ENCODE measurements at places on chromosomes 5 and 9.

DNA sequence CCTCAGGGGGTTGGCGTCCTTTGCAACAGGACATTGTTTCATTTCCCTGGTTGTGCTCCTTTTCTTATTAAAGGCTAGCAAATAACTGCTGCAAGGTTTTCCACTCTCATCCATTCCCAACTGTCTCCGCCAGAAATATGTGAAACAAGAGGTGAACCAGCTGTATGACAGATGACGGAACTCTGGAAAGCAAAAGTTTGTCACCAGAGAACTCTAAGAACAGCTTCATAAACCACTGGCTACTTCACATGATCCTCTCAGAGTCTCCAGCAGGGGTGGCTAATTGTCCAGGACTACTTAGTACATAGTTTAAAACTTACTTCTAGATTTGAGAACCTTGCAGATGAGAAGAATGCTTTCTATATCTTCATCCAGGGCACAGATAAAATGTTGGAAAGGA, 195.9 kb upstream of the RAD23B start:
- DNase-seq: no peak

- DNase-seq: no peak
These were observed 409.9 kb upstream of the ADAMTS16 start for GRCh38 chr5:4730279-4730678.

GRCh38 chr9:111924281-111924680, 27.7 kb downstream of the UGCG start:
- no peak for DNase-seq

- no peak for DNase-seq
These were observed 487.8 kb downstream of the ENC1 start for GRCh38 chr5:74152625-74153254.

- DNase-seq: no peak
These were observed 1981.7 kb upstream of the NUDT12 start for GRCh38 chr5:105544300-105544699.

- DNase-seq: no peak
These were observed 43.2 kb upstream of the FOXE1 start for GRCh38 chr9:97809666-97810344.

GRCh38 chr5:179188636-179189035, 128.5 kb downstream of the ZNF354C start:
- no peak for DNase-seq

DNA sequence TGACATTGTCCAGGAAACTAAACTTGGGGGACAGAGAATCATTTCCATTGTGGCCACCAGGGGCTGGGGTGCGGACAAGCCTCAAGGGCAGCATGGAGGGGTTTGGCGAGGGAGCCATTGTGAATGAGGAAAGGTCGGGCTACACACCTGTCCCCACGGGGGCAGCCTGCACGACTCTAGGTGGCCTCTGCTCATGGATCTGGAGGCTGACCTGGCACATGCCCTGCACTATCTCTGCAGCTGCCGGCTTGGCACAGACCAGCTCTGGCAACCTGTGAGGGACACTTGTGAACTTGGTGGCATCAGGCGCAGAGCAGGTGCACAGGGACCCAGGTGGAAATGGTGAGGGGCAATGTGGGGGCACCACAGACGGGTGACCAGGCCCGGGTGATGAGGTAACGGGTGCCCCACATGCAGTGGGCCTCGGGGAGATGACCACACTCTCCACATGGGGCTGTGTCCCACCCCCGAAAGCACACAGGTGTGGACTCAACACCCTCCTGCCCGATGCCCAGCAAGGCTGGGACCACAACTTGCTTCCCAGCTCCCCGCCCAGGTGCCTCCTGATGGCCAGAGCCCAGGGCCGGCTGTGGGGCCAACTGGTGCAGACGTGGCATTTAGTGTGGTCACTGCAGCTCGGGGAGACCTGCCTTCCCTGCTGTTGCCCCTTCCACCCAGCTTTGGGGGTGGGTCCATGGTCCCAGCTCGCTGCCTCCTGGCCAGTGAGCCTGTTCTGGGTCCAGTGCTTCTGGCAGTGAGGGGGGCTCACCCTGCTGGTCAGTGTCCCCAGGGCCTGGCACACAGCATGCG, 60.9 kb upstream of the UBAC1 start:
- no peak for DNase-seq

GRCh38 chr5:132947671-132948070, 15.8 kb downstream of the AFF4 start:
- no peak for DNase-seq

DNA sequence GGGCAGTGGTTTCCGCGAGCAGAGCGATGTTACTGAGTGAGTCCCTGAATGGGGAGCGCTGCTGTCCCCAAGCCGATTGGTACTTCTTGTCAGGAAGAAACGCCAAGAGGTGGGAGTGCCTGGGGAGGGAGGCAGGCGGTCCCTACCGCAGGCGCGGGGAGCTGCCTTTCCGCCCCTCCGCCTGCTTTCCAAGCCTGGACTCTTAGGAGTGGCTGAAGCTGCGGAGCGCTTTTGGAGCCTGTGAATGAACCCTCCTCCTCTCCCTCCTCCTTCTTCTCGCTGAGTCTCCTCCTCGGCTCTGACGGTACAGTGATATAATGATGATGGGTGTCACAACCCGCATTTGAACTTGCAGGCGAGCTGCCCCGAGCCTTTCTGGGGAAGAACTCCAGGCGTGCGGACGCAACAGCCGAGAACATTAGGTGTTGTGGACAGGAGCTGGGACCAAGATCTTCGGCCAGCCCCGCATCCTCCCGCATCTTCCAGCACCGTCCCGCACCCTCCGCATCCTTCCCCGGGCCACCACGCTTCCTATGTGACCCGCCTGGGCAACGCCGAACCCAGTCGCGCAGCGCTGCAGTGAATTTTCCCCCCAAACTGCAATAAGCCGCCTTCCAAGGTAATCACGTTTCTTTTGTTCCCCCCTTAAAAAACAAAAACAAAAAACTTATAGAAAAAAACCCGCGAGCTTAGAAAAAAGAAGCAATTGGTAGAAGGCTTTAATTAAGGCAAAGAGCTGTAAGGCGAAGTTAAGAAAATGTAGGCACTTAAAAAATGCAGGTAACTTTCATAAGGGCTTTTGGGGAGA, at the start of gene VCAN:
Gene VCAN (plus strand): TSS at position 340 of the 808 bp plus-strand sequence. CDS start 11,775 bp downstream, outside the sequence.
- DNase-seq: no peak

DNA sequence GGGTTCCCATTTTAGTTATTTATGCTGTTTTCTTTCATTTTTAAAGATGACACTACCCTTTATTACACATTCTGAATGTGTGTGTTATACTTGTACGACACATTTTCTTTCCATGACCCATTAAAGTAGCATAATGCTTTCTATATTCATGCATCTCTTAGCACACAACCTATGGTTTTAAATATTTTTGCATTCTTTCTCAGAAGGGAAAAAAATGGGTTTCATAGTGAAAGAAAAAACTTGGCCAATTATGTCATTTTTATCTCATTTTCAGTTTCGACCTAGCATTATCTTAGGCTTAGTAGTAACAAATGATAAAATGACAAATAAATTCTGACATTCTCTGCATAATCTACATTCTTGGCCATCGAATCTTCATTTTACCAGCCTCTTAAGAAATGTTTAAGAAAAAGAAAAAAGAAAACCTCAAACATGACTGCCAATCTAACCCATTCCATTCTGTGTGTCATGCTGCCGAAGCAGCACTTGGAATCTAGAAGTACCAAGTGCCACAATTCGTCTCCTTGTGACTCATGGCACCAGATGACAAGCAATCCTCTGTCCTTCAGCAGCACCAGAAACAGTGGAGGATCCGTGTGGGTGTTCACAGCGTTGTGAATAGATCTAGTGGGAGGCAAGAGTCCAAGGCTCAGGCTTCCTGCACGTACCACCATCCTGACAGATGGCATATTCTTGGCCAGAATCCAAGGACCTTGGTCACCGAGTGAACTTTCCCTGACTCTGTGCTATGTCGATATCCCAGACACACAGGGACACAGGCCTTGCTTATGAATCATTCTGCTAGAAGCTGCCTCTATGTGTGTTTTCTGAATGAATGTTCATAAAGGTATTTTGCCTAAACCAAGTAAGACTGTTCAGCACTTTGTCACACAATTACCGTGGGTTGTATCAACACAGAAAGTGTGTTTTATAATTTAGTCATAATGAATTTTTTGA, 502.7 kb downstream of the NR2F1-AS1 start:
- no peak for DNase-seq

GRCh38 chr5:78677777-78678668, 29.5 kb upstream of the LHFPL2 start:
- no peak for DNase-seq

- no peak for DNase-seq
These were observed 483 bp downstream of the G3BP1 start for GRCh38 chr5:151772029-151772845.

GRCh38 chr9:70285246-70285645, 26.5 kb downstream of the SMC5 start:
- DNase-seq: no peak

DNA sequence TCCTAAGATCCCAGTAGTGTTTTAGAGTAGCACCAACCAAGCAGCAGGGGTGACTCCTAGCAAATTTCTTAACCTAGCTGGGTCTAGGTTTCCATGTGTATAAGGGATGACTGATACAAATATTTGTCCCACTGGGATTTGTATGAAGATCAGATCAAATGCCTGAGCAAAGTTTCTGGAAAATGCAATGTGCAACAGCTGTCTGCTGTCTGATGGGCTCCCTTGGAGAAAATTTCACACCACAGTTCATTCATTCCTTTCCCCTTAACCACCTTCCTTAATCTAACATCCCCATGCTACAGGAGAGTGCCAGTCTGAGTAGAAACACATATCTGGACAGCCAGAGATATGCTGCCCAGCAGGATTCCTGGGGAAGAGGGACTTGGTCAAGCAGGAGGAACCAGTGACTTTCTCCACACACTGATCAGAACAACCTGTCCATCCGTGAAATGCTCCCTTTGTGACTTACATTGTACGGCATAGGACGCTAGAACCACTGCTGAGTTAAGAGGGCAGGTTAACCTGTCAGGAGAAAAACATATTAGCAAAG, 53.3 kb downstream of the PTPN3 start:
- no peak for DNase-seq

DNA sequence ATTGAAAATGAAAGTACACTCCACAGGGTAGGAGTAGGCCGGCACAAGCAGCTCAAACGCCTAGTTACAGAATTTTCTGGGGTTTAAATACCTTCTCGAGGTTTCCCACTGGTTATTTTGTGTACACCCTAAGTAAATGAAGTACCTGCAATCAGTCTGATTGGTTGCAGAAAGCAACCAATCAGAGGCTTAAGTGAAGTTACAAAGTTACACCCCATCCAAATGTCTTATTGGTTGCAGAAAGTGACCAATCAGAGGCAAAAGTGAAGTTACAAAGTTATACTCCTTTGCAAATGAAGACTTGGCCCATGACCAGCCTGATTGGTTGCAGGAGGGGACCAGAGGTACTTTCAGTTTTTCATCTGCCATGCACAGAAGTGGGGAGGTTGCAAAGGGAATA, 33.2 kb upstream of the ERAP2 start:
- DNase-seq: no peak

- no peak for DNase-seq
These were observed 12.6 kb downstream of the SLIT3 start for GRCh38 chr5:169288066-169288930.

DNA sequence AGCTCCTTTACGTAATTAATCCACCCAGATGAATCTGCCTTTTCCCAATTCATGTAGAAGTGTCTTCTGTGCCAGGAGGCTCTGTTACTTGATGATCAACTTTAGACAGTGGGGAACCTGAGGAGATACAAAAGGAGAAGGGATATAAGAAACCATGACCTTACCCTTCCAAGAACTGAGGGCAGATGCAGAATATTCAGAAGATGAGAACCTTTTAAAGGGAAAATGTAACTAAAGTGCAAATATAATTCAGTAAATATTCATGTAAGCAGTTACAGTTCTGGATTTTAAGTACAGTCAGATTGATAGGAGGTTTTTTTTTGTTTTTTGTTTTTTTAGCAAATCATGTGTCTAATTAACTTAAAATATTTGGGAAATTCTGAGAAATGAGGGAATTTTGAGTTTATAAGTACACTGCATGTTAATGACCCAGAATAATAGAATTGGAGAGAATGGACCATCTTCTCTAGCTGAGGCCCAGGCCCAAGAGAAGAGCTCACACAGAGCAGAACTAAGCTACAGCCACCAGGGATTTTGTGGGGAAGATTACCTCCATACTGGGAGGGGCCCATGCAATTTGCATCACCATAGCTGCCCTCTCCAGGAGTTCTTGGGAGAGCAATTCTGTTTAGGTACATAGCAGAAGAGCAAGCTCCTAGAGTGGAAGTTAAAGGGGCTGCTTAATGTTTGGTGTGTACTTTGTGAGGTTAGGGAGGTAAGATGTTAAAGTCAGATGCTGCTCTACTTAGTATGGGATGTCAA, 61.5 kb downstream of the SV2C start:
- DNase-seq: no peak
